Left cardiac atrium (tissue), 4 donors: ENCODE measurements at places on chromosomes 13 and 19. TPM values are rescaled to one million over a fixed set of nuclear protein-coding genes. Genes with fewer than 3 reads are reported as not detected.

Gene MEIOSIN
- 0.21 TPM for total RNA-seq

Gene OR7D4
- total RNA-seq, result not detected

Gene CYP4F12
- 2.2 TPM for total RNA-seq

Gene TEX29
- total RNA-seq, result 0.41 TPM

Gene KMT2B
- total RNA-seq, result 15.4 TPM

Gene ZNF285
- 3.6 TPM for total RNA-seq

Gene HCN2
- 4.3 TPM for total RNA-seq

Gene FCER2
- 0.31 TPM for total RNA-seq

Gene LENG9
- total RNA-seq, result 3.3 TPM

Gene ZNF709
- 1.3 TPM for total RNA-seq

Gene RGS9BP
- total RNA-seq, result 8.1 TPM

Gene SEMA6B
- total RNA-seq, result 24.8 TPM

Gene MYO9B
- 44.6 TPM for total RNA-seq

Gene RASGRP4
- 3.6 TPM for total RNA-seq

DNA sequence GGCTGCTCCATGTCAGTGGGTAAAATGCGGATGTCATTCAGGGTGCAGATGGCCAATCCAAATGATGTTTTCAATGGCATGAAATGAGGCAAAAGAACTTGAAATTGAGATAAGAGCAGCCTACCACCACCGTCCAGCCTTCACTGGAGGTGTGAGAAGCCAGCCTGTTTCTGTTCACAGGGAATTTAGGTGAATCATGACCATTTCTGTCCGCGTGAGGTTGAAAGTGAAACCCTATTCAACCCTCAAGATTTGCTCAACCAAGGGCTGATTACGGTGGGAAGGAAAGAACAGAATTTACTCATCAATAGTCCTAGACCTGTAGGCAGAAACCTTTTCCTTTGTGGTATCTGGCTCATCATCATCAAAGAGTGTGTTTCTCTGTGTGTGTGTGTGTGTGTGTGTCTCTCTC is 370.7 kb downstream of the COG6 start:
- DNase-seq, result no peak

- no peak for DNase-seq
Measured at GRCh38 chr13:24638096-24638495, 42.1 kb upstream of the ATP12A start.

- no peak for DNase-seq
Measured at GRCh38 chr19:29383696-29384095, 142.1 kb upstream of the VSTM2B start.

GRCh38 chr19:48556163-48556562 is 4.2 kb downstream of the SULT2B1 start:
- no peak for DNase-seq

DNA sequence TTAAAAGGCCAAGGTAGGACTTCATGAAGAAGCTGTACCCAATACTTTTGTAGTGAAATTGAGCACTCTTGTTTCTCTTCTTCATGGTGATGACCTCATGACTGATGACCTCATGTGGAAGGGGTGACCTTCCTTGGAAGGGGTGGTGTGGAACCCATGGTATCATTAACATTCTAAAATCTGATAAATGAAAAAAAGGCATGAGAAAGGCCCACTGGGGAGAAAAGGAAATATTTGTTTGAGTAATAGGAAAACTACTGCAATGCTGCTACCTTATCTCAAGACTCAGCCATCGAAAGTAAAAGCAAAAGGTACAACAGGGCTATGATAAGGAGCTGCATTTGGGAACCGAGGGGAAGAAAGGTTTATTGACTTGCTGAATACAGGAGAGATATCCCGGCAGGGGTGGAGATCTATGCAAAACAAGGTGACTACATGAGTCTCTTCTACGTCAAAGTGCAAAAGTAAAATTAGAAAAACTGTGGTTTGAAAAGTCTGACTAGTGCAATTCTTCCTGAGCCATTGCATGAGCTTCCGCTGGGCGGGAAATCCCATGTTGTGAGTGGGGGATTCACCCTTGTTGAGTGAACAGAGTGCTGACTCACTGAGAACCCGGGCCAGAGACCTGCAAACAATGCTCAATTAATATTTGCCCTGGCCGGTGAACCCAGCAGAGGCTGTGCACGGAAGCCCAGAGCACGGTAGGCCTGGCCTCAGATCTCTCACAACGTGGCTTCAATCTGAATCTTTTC is 138.9 kb upstream of the RFC3 start:
- DNase-seq, result peak; percentile 69

GRCh38 chr19:5048091-5048726 is 79.3 kb downstream of the KDM4B start:
- peak; percentile 86 for DNase-seq

GRCh38 chr19:48441360-48442050 is 4.3 kb upstream of the GRWD1 start:
- no peak for DNase-seq

- no peak for DNase-seq
Measured at GRCh38 chr13:111247552-111247951, 72.9 kb upstream of the TEX29 start.

DNA sequence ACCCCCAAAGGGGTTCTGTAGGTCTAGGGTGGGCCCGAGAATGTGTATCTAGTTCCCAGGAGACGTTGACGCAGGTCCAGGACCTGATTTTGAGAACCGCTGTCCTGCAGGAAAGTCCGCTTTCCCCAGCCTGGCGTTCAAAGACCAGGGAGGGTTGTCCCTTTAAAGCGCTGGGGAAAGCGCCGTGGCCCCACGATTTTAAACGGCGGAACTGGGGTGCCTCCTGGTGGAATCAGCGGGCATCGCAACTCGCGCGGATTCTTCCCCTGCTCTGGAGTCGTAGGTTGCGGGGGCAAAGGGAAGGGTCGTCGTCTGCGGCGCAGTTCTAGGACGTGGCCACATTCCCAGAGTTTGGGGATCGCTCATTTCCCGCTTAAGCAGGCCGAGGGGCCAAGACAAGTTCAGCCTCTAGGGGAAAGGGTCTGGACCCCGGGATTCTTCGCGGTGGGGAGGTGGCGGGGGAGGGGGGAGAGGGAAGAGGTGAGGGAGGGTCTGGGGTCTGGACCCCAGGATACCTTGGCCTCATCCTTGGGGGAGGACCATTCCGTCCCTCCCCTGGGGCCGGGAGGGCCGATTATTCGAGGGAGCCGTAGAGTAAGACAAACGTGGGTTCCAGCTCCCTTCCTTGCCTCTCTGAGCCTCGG is 7.7 kb downstream of the PNMA8B start:
- peak; percentile 77 for DNase-seq

DNA sequence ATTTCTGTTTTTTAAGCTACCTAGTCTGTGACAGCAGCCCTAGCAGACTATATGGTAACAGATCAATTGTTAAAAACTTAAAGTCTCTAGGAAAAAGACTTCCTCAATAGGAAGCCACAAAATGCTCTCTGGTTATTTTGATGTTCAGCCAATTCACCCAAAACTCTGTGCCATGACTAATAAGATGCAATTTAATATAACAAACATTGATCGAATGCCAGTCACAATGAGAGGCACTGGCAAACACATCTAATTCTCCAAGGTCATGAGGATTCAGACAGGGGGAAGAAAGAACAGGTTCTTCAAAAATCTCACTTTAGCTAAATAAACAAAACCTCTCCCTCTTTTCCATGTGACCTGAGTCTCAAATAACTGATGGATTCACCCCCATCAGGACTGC is 107.5 kb downstream of the SUCLA2 start:
- no peak for DNase-seq

GRCh38 chr19:7522923-7523667 is 671 bp downstream of the MCOLN1 start:
- no peak for DNase-seq
